ENCODE measurements at places on chromosomes 11 and 22. TPM values are rescaled to one million over a fixed set of nuclear protein-coding genes. Genes with fewer than 3 reads are reported as not detected.

VPREB1 gene
- not detected for total RNA-seq

PANX3 gene
- not detected for total RNA-seq

TMEM45B gene
- total RNA-seq = 4.4 TPM

APOA5 gene
- total RNA-seq = not detected

PHOX2A gene
- not detected for total RNA-seq

C11orf97 gene
- not detected for total RNA-seq

ENDOD1 gene
- total RNA-seq = 7.3 TPM

TLCD5 gene
- 0.10 TPM for total RNA-seq

TYR gene
- total RNA-seq = not detected

TRIM6 gene
- total RNA-seq = not detected

PRR33 gene
- total RNA-seq = not detected

CASP1 gene
- total RNA-seq = 66.7 TPM

SEC14L6 gene
- not detected for total RNA-seq

CDC45 gene
- total RNA-seq = 0.32 TPM

MOGAT2 gene
- not detected for total RNA-seq

OLFML1 gene
- total RNA-seq = not detected

C22orf39 gene
- total RNA-seq = 31.6 TPM

POU2AF2 gene
- total RNA-seq = not detected

OR5A1 gene
- total RNA-seq = not detected

TREH gene
- not detected for total RNA-seq

F2 gene
- total RNA-seq = not detected

UBQLNL gene
- 0.42 TPM for total RNA-seq

HBB gene
- 1.3 TPM for total RNA-seq

OR6A2 gene
- total RNA-seq = not detected

C11orf21 gene
- 50.1 TPM for total RNA-seq

KRTAP5-9 gene
- total RNA-seq = not detected

OR10W1 gene
- not detected for total RNA-seq

KCNJ1 gene
- total RNA-seq = 0.22 TPM

GRK2 gene
- 276 TPM for total RNA-seq

OR51I1 gene
- total RNA-seq = not detected

STX5 gene
- 103 TPM for total RNA-seq

GLYATL2 gene
- total RNA-seq = not detected

MUC5B gene
- not detected for total RNA-seq

TSSK2 gene
- total RNA-seq = 0.20 TPM

APOC3 gene
- not detected for total RNA-seq

LDHAL6A gene
- not detected for total RNA-seq

RABL2B gene
- 43.9 TPM for total RNA-seq

All from T-helper 17 cell (primary cell).